HFF-Myc (cell line): ENCODE measurements at places on chromosomes 6 and 20.

DNA sequence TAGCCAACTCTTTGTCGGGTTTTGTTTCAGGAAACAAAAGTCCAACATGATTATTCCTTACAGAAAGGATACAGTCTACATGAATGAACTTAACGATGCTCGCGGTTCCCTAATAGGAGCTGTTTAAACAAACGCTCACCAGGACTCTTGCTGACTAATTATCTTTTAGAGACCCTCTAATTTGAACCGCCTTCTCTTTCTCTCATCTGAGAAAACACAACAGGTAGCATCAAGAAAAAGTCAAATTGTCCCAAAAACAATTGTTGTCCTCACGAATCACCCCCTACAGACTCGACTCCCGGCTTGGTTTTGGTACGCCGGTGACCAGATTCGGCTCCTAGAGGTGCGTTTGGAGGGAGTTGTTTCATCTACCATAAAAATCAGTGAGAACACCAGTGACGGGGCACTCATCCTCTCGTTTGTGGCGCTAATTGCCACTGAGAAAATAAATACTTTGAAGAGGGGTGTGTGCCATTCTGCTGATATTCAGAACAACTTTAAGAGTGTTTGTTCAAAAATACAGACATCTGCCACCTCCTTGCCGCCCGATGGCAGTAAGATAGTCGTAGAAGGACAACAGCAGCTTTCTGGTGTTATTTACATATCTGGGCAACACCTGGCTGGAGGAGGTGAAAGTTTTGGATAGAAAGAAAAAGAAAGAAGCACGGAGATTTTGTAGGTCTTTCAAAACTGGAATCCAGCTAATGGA lies 1.1 kb upstream of the SIM1 start:
- DNase-seq = no peak

DNA sequence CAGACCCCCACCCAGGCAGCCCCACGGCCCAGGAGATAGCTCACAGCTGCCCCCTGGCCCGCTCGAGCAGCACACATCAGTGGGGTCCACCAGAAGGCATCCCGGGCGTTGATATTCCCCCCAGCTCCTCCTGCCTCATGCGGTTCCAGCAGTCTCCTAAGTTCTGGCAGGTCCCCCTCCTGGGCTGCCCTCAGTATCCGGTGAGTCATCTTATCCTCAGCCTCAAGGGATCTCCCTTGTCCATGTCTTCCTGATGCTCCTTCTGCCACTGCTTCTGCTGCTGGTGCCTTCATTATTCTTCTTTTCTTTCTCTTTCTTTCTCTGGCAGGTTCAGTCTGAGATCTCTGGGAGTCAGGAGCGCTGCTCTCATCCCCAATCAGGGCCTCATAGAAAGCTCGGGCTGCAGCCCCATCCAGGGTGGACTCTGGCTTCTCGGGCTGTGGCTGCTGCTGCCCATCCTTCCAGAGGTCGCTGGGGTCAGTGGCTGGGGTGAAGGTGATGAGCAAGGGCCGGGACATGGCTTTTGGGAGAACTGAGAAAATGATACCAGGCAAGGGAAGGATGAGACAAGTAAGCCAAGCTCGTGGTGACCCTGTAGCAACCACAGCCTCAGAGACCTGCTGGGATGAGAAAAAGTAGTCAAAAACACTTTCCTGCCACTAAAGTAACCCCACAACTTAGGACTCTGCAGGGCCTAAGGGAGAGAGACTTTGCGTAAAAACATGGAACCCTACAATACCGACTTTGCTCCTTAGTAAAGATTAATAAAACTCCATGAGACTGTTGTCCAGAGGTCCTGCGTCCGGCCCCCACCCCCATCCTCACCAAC lies 622 bp downstream of the GPANK1 start:
- DNase-seq = peak; percentile 61

DNA sequence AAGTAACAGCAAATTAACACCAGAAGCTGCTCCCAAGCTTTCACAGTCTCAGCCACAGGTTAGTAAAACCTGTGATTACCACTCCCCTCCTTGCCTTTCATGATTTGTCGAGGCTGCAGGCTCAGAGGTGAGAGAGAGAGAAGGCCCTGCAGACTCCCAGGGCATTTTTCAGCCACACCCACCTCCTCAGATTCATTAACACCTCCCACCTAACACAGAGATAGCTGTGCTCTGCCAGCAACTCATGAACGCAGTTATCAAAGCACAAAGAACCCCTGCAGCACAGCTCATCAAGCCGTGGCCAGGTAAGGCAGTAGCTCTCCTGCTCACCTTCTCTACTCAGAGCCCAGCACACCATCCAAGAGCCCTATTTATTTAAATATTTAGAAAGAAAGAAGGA lies 27.1 kb downstream of the F13A1 start:
- DNase-seq = no peak

GRCh38 chr6:144113366-144113765 lies 18.0 kb upstream of the SF3B5 start:
- DNase-seq = no peak

- DNase-seq = no peak
These were observed 444.6 kb upstream of the DEFB115 start for GRCh38 chr20:30812739-30813411.

GRCh38 chr6:38571721-38572120 lies 68.0 kb downstream of the BTBD9 start:
- no peak for DNase-seq

DNA sequence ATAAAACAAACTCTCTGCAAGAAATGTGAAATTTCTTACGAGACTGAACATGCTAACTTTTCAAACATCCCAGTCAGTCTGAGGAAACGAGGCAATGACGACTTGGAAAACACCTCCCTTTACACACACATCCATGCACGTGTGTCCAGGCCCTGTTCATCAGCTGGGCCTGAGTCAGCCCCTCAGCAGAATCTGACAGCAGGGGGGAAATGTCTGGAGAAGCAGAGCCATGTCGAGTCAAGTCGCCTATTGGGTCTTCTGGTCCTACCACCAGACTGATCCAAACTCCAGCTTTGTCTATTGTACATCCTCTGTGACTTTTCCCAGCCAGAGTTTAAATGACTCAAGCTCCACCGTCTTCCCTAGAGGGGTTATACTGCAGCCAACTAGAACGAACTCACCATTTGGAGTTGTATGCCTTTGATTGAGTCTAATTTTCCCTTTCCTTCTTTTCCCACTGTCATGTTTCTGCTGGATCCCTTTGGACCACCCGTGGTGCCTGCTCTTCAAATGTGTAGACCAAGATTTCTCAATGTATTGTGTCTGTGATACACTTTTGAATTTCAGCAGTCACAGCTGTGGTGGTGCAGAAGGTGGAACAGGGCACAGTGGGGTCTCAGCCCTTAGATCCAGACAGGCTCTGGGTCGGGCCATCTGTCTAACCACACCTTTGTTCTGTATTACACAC lies 254.0 kb downstream of the CDC5L start:
- DNase-seq = no peak

- no peak for DNase-seq
These were observed 3.4 kb upstream of the DLL1 start for GRCh38 chr6:170294298-170294730.

GRCh38 chr6:71766796-71767195 lies 119.6 kb upstream of the RIMS1 start:
- DNase-seq = no peak

DNA sequence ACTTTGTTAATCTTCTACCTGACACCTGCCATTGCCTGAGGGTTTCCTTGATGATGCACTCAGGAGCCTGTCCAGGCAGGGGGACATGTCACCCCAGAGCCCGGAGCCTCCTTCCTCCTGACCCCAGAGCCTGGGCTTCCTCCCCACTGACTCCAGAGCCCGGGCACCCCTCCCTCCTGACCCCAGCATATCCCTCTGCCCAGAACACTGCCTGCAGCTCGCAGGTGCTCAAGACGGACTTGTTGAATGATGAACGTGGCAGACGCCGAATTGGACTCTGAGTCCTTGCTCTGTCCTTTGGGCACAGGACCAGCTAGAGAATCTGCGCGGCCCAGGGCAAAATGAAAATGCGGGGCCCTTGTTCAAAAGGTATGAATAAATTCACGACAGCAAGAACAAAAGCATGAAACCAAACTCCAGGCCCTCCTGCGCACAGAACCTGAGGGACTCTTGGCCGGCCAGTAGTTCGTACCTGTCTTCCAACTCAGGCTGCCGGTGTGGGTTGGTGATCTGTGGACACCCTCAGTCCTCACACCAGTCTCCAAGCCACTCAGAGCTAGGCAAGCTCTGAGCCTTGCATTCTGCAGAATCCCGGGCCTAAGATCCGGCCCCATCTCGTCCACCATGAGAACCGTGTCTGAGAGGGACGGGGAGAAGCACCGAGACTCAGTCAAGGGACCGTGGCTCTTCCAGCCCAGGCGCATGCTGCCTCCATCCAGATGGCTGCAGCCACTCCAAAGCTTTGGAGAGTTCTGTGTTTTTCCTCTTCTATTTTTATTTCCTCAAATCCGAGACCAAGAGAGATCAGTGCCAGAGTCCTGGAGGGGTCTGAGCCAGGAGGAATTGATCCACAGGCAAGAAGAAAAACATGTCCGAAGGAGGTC lies 104.7 kb downstream of the BMP7 start:
- no peak for DNase-seq
